ENCODE measurements at places on chromosomes 7 and 10. TPM values are rescaled to one million over a fixed set of nuclear protein-coding genes. Genes with fewer than 3 reads are reported as not detected.
A peak's percentile ranks its signal among the peaks of the same experiment; 100 is the strongest.

- DNase-seq: peak; percentile 33
Observed at GRCh38 chr7:12623885-12624498, 53.5 kb downstream of the SCIN start.

GRCh38 chr7:114953724-114954123, 31.8 kb downstream of the MDFIC start:
- DNase-seq: no peak

DNA sequence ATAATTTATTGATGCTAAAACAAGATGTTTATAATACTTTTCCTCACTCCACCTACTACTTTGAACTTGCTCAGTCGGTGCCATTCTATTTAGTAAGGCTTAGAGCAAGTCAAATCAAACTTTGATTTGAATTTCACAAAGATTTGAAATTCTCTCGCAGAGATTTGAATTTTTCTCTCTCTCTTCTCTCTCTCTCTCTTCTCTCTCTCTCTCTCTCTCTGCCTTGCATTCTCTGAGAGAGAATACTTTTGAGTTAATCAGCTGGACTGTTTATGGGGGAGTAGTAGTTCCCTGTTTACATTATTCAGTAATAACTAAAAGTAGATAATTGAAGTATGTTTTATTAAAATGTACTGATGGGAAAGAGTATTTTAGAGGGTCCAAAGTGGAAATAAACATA, 488.5 kb upstream of the ANKRD30A start:
- DNase-seq: no peak

GRCh38 chr7:19984231-19984632, 210.8 kb upstream of the TMEM196 start:
- no peak for DNase-seq

GNGT1 gene
- total RNA-seq: not detected
